ENCODE measurements at places on chromosomes 11 and 22.

- no peak for DNase-seq
Observed at GRCh38 chr11:34909415-34909814, 6.8 kb downstream of the APIP start.

- DNase-seq, result no peak
Observed at GRCh38 chr11:66346476-66347424, 679 bp downstream of the B4GAT1 start.

DNA sequence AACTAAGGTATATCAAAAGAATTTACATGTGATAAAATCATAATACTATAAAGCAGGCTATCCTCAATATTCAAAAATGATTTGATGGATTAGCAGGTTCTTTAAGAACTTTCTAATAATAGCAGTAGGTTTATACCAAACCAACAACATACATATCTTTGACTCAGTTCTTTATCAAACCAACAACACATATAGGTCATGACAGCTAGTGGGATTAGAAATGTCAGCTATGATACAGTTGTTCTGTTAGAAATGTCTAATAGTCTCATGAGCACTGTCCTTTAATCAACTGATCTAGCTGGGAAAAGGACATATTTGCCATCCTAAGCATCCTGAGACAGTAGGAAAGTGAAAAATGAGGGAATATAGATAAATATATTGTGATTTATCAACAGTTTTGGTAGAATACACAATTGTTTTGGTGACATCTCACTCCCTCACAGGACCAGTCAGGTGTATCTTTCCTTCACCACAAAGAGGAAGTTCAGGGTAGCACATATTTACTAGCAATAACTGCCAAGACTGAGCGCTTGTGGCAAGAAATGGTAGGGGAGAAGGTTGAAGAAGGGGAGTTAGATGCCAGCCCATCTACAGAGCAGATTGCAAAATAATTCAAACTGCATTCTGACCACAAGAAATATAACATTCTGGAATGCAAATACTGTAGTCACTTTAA lies 90.8 kb upstream of the APOA1 start:
- DNase-seq, result no peak

DNA sequence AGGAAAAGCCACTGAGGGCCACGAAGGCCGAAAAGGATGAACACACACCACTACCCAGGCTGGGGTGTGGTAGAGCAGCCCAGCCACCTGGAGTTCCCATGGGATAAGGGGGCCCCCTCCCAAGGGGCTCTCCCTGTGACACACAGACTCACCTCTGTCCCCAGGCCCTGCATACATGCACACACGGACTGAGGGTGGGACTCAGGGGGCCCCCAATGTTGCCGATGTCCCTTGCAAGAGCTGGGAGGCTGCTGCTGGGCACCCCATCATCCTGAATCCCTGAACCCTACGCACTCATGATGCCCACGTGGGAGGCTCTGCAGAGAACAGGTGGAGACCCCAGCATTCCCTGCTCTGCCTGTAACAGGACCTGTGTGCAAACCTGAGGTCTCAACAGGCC lies 14.5 kb downstream of the SHANK2 start:
- DNase-seq, result no peak

- DNase-seq, result no peak
Observed at GRCh38 chr22:43860831-43861230, 1.5 kb downstream of the SULT4A1 start.

GRCh38 chr11:125214601-125215565 lies 50.3 kb downstream of the PKNOX2 start:
- DNase-seq, result no peak

DNA sequence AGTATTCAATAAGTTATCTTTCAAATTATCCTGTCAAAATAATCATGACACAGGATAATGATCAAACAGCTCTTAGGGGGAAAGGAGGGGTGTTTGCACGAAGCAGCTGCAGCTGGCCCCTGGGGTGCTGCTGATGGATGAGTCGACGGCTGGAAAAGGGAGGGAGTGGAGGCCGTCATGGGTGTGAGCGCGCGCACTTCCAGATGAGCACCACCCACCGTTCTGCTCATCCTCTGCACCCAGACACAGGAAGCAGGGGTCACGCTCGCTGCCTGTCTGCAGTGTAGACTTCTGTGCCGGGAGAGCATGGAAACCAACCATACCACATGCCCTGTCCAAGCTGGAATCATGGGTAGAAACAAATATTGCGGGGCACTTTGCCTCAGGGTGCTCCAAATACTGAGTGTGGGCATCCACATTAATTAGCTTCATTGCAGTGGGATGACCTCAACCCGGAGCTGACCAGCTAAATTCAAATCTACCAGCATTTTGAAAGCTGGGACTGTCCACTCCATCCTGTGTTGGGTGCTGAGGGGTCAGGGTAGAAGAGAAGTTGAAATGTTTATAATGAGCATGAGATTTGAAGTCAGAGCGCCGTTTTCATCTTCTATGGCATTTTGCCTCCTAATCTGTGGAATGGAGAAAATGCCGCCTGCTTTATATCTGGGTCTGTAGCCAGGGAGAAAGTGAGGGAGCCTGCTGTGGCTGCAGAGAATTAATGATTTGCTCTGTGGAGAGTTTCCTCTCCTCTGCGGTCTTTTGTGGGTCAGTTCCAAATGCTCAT lies 802.4 kb downstream of the TBC1D22A start:
- no peak for DNase-seq

GRCh38 chr11:45440111-45440510 lies 154.0 kb upstream of the SYT13 start:
- no peak for DNase-seq

- no peak for DNase-seq
Observed at GRCh38 chr22:26431261-26431995, 2.4 kb downstream of the ASPHD2 start.

- no peak for DNase-seq
Observed at GRCh38 chr11:118911880-118912741, 13.6 kb downstream of the BCL9L start.

DNA sequence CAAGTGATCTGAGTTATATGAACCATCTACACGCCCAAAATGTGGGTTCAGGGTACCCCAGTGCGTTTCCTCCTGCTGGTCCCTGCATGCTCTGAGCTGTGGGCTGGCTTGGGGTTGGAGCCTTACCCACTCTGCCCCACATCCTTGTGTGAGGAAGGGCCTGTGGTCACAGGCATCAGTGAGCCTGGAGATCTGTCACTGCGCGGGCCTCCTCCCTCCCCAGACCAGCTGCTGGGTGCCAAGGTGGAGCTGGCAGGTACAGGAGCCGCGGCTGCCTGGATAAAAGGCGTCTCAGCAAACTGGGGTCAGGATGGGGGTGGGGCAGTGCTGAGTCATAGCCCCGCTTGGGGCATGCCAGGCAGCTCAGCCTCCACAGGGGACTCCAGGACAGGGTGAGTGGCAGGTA lies 17.9 kb downstream of the GNAZ start:
- no peak for DNase-seq

GRCh38 chr11:33480626-33481025 lies 220.0 kb downstream of the C11orf91 start:
- no peak for DNase-seq

DNA sequence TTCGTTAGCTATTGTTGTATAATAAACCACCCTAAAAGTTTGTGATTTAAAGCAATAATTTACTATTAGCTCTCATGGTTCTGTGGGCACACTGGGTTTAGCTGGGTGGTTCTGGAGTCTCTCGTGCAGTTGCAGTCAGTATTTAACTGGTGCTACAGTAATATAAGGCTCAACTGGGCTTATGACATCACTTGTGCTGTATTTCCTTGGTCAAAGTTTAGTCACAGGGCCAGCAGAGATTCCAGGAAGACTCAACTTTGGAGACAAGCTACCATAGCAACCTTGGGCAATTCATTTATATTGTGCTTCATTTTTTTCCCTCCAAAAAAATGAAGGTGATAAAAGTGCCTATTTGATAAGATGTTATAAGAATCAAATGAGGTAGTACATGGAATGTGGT lies 204.2 kb upstream of the GUCY1A2 start:
- DNase-seq, result no peak

DNA sequence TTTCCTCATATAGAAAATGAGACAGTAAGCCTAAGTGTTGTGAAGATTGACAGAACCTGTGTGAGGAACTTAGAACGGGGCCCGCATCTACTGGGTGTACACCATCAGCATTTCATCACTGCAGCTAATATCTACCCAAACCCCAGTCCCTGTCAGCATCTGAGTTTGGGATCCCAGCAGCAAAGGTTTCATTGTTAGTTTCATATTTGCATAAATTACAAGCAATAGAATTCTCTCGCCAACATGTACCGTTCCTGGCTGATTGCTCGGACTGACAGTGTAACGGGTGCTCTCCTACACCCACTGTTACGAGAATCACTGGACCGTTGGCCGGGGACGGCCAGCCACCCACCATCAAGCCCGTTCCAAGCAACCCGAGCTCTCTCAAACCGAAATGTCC lies 10.4 kb upstream of the TMPRSS6 start:
- DNase-seq, result no peak

GRCh38 chr11:19218786-19219460 lies 17.1 kb upstream of the CSRP3 start:
- DNase-seq, result no peak

DNA sequence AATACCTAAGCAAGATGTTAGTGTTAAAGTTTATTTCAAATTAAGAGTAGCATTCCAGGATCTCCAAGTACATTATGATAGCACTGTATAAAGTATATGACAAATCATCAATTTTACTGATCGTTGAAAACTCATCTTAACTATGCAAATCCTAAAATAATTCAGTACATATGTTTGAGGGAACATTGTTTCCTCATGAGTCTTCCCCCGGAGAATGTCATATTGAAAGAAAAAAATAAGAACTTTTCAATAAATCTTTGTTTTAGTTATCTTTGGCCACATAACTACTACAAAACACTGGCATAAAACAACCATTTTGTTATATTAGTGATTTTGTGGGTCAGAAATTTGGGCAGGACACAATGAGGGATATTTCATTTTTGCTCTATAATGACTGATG lies 135.4 kb downstream of the METTL15 start:
- DNase-seq, result no peak

GRCh38 chr11:61826930-61827570 lies 1.1 kb upstream of the FADS2 start:
- DNase-seq, result no peak

GRCh38 chr22:24178502-24179440 lies 2.5 kb upstream of the SUSD2 start:
- no peak for DNase-seq

GRCh38 chr11:19769820-19770219 lies 57.2 kb downstream of the NAV2 start:
- DNase-seq, result peak; percentile 57

GRCh38 chr11:78651136-78651775 lies 76.6 kb upstream of the NARS2 start:
- no peak for DNase-seq

GRCh38 chr22:30435674-30436126 lies 10.1 kb downstream of the MTFP1 start:
- no peak for DNase-seq

DNA sequence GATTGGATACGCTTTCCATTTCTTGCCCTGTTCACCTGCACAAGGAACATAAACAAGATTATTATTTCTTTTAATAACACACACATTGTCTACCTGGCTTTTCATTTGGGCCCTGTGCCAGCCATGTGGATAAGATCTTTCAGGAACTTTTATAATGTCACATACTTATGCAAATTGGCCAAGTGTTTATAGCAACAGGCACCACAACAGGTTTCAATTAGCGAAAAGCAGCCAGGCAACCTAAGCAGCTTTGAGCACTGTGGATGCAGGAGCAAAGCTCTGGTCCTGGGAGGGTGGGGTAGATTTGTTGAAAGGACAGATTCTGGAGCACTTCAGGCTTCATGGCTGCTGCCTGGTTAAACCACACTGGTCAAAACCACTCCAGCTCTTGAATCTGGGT lies 217.4 kb downstream of the BARX2 start:
- DNase-seq, result no peak
